ENCODE measurements at places on chromosomes 16 and 17.

DNA sequence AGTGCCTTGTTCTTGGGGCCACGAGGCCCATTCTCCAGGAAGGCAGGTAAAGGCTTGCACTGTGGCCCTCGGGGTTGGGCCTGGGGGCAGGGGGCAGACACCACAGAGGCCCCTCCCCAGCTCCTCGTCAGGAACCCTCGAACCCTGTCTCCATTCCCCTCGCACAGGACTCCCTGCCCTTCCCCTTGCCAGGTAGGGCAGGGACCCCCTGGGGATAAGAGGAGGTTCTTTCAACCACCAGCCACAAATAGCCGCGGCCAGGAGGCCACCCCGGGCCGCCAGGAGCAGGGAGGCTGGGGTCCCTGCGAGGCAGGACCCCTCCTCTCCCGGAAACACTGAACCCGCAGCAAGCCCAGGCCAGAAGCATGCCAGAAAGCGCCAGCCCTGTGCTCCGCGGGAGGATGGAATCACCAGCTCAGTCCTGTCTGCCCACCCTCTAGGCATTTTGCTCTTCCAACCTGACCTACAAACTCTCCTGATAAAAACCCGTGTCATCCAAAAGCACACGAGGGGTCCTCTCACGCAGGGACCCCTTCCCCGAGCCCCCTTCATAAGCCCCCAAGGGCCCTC, 45.6 kb downstream of the SLC47A1 start:
- no peak for DNase-seq

DNA sequence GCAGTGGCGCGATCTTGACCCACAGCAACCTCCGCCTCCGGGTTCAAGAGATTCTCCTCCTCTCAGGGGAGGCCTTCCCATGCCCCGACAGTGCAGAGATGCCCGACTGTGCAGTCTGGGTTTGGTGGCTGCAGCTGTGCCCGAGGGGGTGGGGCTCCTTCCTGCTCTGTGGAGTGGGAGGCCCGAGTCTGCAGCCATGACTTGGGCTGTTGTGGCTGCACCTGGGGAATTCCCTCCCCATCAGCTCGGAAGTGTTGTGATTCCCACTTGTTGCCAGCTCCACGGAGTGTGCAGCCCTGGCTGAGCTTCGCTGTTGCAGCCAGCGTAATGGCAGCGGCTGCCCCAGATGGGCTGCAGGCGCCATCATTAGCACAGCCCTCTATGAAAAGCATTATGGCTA, 66.4 kb upstream of the SMIM36 start:
- DNase-seq = no peak

DNA sequence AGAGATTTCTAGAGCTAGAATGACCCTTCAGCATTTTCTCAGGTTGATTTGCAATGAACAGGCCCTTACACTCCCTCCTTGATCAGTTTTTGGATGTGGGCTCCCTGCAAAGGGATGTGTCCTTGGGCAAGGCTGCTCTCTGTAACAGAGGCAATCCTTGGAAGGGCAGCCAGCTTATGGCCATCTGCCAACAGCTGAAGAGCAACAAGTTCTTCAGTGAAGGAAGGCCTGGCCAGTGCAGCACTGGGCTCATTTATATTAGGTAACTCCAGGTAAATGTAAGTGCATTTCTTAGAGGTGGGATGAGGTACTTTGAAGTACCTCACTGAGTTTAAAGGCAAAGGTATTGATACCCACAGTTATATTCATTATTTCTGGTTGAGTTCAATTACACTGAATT, 114.3 kb upstream of the KCNJ16 start:
- no peak for DNase-seq

GRCh38 chr17:47267354-47267828, 13.8 kb downstream of the ITGB3 start:
- no peak for DNase-seq

DNA sequence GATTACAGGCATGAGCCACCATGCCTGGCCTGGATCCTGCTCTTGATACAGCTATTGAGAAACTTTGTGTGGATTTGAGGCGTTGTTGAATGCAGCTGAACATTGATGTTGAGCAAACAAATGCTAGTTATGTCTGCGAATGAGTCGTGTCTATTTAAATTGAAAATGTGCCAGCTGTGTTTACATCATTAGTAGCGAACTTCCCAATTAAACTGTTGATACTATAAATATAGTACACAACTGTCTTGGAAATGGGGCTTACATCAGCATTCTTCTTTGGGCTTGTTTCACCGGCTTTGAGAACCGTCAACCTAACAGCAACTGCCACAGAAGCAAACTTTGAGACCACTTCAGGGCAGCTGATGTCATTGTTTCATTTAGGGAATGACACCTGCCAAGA, 251.9 kb downstream of the RBFOX1 start:
- DNase-seq = no peak

- no peak for DNase-seq
Measured at GRCh38 chr17:82441691-82442487, 8.7 kb downstream of the CYBC1 start.

DNA sequence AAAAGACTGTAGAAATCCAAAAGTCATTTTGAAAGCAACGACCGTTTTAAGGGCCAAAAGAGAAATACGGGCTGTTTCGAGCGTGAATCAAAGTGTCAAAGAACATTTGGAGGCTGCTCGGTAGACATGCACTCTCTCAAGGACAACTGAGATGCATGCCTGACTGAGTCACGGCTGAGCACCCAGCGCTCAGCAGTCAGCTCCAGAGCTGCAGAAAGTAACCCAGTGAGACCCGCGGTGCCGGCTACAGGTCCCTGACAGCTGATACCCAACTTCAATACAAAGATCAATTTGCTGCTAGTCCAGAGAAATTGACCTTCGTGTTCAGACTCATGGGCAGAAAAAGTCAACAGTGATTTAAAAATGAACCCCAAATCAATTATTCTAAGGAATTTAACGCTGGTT, 214.9 kb downstream of the STX8 start:
- DNase-seq = no peak

DNA sequence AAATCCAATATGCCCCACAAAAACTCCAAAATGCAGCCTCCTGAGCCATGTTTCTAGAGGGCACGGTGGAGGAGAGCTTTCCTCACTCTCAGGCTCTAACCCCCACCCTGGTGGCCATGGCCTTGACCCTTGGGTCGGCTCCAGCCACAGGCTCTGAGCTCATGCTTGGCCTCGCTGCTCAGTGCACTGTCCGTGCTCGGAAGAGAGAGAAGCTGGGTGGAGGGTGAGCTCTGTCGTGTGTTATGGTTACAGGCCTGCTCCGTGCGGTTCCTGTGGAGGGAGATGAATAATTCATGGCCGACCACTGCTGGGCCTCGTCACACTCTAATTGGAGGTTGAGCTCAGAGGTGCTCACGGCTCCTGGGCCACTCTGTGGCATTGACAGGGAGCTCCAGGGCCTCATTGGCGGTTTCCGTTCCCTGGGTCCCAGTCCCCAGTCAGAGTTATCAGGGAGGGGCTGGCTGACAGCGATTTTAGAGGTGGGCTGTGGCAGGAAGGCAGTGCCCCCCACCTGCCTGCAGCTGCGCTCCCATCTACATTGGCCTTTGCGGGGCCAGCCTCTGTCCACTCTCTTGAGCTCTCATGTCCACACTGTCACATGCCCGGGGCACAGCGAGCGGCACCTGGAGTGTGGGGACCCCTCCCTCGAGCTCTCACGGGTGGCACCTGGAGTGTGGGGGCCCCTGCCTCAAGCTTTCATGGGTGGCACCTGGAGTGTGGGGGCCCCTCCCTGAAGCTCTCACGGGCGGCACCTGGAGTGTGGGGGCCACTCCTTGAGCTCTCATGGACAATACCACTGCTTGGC, 24.9 kb downstream of the ACSF3 start:
- no peak for DNase-seq

DNA sequence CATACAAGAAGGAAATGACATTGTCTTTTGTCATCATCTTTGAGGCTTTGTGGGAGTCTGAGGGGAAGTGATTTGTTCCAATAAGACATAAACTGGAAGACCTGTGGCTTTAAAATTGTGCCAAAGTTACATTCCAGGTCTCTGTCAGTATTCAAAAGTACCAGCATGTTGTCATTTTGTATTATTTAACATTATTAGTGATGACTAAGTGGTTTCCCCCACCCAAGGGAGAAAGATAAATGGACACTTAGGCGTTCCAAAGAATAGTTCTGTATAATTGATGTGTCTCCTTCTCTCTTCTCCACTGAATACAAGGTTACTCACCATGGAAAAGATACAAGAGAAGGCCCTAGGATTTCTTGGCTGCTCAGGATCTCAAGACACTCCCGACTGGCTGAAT, 3.8 kb downstream of the CFAP97D1 start:
- no peak for DNase-seq

- no peak for DNase-seq
Measured at GRCh38 chr16:68372381-68372720, 61.5 kb downstream of the PRMT7 start.

- no peak for DNase-seq
Measured at GRCh38 chr17:72763981-72764380, 328.5 kb downstream of the SLC39A11 start.

- no peak for DNase-seq
Measured at GRCh38 chr16:3770530-3770929, 53.2 kb upstream of the TRAP1 start.

DNA sequence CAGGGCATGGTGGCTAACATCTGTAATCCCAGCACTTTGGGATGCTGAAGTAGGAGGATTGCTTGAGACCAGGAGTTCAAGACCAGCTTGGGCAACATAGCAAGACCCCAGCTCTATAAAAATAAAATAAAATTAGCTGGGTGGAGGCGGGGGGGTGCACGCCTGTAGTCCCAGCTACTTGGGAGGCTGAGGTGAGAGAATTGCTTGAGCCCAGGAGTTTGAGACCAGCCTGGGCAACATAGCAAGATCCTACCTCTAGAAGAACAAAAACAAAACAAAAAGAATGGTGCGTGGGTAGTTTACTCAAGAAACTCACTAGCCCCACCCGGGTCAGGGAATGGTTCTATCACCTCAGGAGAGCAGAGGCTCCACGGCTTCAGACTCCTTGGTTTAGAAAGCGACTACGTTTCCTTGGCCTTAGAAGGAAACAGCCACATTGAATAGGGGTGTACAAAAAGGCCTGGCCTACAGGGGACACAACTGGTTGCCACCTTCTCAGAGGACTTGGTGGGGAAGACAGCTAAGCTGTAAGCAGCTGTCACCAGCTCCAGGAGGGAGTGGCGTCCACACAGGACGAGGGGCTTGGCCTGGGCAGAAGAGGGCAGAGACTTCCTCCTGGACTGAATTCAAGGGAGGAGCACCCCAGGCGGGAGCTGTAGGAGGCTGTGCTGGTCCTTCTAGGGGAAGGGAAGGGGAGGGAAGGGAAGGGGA, 716 bp downstream of the TK1 start:
- DNase-seq = peak; percentile 43

- no peak for DNase-seq
Measured at GRCh38 chr17:78748048-78748729, 33.9 kb downstream of the CYTH1 start.
